ENCODE measurements at places on chromosomes 13 and 19. TPM values are rescaled to one million over a fixed set of nuclear protein-coding genes. Genes with fewer than 3 reads are reported as not detected.

The MBD3L2 gene
- total RNA-seq, result not detected

The PNPLA6 gene
- total RNA-seq, result 67.6 TPM

The SPART gene
- total RNA-seq, result not detected

The MAST1 gene
- total RNA-seq, result 0.79 TPM

The KLK5 gene
- total RNA-seq, result not detected

The ARL11 gene
- not detected for total RNA-seq

The IFNL1 gene
- total RNA-seq, result not detected

The PODNL1 gene
- 0.72 TPM for total RNA-seq

GRCh38 chr19:615619-616018 lies 17.7 kb downstream of the POLRMT start:
- no peak for DNase-seq

GRCh38 chr19:1513499-1514294 lies 878 bp upstream of the ADAMTSL5 start:
- DNase-seq, result peak; percentile 77

DNA sequence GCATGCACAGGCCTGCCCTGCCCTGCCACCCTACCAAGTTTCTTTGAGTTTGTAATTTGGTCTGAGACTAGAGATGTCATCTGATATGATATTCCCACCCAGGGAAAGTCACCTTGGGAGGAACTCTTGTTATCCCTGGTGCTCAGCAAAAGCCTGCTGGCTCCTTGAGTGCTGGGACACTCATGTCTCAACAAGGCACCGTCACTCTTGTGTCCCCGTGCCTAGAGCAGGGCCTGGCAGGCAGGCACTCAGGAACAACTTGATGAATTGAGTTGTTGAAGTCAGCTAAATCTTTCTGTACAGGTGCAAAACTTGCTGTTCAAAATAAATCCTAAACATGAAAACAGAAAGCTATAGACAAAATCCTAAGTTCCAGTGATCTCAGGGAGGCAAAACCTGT lies 345.4 kb downstream of the KCNRG start:
- DNase-seq, result no peak

- no peak for DNase-seq
Observed at GRCh38 chr19:39133431-39134270, 8.1 kb downstream of the PAK4 start.

DNA sequence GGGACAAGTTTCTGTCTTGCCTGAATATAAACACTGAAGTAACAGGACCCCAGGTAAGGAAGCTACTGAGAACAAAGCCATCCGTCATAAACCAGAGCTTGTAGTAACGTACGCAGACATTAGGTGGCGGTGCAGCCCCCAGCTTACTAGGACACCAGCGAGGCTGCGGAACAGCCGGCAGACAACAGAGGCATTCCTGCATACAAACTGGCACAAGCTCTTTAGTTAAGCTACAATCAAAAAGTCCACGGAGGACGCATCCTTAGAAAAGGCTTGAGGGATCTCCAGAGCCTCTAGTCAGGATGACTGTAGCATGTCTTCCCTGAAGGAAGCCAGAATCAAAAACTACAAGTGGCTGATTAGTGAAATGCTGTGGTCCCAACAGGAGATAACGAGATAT lies 26.2 kb downstream of the ZNF160 start:
- peak; percentile 41 for DNase-seq

DNA sequence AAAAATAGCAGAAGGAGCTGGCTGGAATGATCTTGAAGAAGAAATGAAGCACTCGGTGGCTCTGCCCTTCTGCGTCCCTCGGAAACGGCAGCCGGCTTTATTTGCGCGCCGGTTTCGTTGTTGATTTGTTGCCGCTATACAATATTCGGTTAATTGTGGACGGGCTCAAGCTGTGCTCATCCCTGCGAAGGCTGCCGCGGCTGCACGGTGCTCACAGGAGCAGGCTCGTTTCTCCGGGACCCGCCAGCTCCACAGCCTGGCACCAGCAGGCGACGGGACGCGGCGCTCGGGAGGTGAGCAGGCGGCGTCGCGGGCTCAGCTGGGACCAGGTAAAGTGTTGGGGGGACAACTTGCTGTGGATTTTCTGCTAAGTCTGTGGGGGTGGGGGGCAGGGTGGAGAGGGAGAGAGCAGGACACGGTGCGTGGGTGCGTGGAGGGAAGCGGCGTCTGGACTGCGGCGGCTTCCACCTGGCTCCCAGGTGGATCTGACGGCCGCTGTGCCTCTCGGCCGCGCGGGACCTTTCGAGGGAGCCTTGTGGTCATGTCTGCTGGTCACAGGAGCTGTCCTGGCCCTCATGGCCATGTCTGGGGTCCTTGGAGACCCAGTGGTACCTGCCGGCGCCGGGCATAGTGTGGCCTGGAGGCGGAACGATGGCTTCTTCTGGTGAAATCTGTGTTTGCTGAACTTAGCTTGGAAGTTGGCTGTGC lies 90.9 kb downstream of the TEX29 start:
- no peak for DNase-seq

GRCh38 chr19:54168174-54168917 lies 4.6 kb downstream of the TMC4 start:
- peak; percentile 95 for DNase-seq

- no peak for DNase-seq
Observed at GRCh38 chr19:13008926-13009787, 13.9 kb downstream of the NFIX start.

DNA sequence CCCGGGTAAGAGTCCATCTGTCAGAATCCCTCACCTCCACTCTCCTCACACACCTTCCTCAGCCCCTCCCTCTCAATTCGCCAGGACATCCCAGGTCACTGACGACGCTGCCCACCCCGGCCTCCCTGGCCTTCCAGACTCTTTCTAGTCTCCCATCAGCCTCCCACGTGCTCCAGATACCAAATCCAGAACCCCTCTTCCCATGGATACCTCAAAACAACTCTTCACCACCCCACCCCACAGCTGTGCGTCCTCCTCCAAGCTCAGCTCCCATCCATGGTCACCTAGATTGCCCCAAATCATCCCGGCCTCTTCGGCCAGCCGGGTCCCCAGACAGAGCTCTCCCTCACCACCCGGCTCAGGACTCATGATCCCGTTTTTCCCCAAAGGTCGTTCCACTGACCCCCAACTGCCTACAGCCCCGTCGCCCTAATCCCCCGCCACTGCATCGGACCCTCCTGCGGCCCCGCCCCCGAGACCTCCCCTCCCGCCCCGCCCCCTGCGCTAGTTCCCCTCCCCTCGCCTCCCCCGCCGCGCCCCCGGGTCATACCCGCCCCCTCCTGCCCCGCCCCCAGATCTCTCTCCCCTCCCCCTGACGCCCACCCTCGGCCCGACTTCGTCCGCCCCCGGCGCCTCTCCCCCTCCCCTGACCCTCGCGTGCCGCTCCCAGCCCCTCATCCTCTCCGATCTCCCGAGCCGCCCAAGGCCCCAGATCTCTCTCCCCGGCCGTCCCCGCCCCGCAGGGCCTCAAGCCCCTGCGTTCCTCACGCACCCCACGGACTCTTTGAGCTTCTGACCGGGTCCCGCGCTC lies 546 bp downstream of the UBXN6 start:
- DNase-seq, result peak; percentile 61

All from Caco-2 (cell line).